AG04450 (cell line): ENCODE measurements at places on chromosomes 16 and 17.
A peak's percentile ranks its signal among the peaks of the same experiment; 100 is the strongest.

- peak; percentile 72 for DNase-seq
Measured at GRCh38 chr17:72119873-72120641, 763 bp upstream of the SOX9 start.

GRCh38 chr16:87380881-87381280 is 2.7 kb downstream of the FBXO31 start:
- DNase-seq: no peak

DNA sequence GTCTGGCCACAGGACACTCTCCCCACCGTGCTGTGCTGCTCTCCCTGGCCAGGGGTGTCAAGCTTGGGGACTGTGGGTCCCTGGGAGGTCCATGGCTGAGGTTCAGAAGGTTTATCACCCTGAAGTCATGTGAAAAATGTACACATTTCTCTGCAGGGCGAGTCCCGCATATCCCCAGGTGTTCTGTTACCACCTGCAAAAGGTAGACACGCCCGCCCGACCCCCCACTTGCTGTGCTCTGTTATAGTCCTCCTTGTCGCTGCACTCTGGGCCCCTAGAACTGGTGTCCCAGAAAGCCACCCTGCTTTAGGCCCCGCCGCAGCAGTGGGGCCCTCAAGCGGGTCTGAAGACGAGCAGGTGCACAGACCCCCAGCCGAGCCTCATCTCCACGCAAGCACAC is 11.8 kb downstream of the JPT2 start:
- DNase-seq: no peak

DNA sequence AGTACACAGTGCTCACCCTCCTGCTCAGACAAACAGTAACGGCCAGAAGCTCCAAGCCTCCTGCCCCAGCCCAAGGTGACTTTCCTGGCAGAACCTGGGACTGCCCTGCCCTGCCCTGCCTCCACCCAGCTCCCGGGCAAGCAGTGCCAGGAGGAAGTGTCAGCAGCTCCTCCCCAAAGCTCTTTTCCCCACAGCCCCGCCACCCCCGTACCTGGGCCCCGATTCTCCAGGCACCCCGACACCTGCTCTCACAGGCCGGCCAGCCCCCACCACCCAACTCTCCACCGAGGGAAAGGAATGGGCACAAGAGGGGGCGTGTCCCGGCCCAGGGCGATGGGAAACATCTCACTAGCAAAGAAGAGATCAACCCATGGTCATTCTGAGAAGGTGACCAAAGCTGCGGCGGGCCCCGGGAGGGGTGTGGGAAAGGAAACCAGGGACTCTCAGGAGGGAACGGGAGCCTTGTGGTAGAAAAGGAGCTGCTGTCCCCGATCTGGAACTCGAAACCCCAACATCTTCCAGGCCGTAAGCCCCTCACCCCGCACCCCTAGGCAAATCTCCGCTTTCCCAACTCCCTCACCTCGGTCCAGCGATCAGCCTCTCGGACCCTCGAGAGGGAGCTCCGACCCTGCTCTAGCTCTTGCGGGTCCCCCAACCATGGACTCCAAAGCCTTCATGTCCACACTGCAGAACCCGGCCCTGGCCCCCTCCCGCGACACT is 1.2 kb downstream of the BCAR1 start:
- DNase-seq: no peak

- no peak for DNase-seq
Measured at GRCh38 chr17:1732833-1733321, 8.4 kb downstream of the WDR81 start.

- no peak for DNase-seq
Measured at GRCh38 chr16:6252541-6252940, 1080.1 kb upstream of the RBFOX1 start.

DNA sequence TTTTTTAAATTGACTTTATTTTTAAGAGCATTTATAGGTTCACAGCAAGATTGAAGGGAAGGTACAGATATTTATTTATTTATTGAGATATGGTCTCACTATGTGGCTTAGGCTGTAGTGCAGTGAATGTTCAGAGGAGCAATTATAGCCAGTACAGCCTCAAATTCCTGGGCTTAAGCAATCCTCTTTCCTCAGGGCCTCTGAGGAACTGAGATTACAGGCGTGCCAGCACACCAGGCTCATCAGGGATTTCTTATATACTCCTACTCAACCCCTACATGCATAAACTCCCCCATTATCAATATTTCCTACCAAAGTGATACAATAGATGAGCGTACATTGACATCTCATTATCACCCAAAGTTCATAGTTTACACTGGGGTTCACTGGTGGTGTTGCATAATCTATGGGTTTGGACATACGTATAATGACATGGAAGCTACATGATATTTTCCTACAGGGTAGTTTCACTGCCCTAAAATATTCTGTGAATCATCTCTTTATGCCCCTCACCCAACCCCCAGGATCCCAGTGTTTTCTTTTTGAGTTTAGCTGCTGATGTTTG is 33.5 kb downstream of the HS3ST3B1 start:
- no peak for DNase-seq

DNA sequence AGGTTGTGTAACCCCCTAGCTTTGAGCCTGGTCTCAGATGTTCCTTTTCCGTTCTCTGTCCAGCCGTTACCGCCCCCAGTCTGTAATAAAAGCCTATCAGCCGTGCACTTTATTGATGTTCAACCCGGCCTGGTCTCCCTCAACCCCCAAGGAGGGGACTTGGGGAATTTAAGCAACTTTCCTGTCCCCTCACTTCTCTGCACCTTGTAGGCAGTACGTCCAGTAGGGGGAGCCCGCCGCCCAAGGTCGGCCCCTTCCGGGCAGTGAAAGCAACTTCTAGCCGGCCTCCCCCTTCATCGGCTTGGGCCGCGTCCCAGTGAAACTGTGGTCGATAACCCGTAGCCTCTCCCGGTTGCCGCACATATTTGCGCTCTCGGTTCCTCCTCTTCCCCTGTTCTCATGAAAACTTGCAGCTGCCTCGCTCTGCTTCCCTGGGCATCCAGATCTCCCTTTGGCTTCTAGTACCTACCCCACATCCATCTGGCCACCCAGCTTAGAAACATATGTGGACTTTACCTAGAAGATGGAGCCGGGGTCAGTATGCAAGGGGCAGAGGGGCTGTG is 7.9 kb downstream of the PNPO start:
- DNase-seq: peak; percentile 63

DNA sequence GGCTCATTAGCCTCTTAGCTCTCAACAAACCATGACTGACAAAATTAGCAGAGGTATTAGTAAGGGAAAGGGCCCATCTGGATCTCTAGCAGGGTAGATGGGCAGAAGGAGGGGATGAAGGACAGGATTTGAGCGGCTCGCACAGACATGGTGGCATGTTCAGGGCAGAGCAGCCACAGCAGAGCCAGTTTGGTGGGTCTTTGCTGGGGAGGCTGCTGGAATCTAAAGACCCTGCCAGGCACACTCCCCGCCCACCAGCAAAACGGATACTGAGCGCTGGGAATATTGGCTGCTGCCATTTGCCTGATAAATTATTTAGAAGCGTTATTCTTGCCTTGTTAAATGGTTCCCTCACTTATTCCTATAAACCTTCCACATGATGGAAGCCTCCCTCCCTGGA is 20.7 kb upstream of the NAT9 start:
- DNase-seq: no peak

DNA sequence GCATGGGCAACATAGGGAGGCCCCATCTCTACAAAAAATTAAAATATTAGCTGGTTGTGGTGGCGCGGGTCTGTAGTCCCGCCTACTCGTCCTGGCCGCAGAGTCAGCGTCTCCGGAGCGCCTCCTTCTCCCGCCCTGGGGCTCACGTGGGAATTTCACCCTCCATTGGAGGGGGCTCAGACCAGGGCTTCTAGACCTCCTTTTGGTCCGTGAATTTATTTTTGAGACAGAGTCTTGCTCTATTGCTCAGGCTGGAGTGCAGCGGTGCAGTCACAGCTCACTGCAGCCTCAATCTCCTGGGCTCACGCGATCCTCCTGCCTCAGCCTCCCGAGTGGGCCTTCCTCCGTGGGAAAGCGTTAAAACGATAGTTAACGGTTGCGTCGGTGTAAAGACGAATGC is 394 bp upstream of the NME4 start:
- no peak for DNase-seq

GRCh38 chr16:81637336-81638235 is 141.5 kb upstream of the PLCG2 start:
- DNase-seq: no peak

GRCh38 chr17:81115749-81116464 is 49.4 kb upstream of the PVALEF start:
- no peak for DNase-seq

DNA sequence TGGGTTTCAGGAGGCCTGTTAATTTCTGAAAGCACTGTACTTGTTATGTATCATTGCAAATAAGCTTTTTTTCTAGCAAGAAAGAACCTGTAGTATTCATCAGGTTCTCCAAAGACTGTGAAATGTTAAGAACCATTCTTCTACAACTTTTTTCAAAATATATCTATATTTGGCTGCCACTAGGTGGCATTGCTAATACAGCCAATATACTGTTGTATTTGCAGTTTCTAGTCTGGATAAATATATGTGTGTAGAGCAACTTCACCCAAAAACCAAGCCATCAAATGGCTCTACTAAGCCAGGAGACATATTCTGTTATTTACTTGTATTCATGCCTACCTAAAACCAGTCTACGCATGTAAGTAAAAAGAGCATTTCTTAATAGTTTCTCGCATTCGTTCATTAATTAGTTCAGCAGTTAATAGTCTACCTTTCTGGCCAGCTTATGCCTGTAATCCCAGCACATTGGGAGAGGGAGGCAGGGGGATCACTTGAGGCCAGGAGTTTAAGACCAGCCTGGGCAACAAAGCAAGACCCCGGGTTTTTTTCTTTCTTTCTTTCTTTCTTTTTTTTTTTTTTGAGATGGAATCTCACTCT is 39.5 kb downstream of the VMP1 start:
- no peak for DNase-seq

DNA sequence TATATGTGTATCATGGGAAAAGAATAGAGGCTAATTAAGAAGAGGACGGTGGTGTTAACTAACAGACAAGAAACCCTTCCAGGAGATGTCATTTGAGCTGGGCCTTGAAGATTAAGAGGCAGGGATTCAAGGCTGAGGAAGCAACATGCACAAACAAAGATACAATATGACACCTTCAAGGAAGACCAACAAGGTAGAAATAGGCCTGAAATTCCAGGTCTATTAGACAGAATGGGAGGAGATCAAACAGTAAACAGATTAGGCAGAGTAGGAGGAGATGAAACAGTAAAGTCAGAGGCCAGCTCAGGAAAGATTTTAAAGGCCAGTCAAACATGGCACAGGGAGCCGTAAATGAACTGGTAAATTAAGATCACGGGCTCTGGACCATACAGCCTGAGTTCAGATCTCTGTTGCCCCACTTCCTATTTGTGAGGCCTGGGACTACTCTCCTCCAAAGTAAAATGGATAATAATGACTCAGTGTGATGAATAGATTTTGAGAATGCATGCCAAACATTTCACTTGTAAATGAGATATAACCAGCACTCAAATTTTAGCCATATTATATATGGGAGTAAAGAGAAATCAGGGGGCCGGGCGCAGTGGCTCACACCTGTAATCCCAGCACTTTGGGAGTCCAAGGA is 38.9 kb downstream of the USP31 start:
- no peak for DNase-seq

- DNase-seq: no peak
Measured at GRCh38 chr17:13981881-13982280, 87.4 kb upstream of the COX10 start.

DNA sequence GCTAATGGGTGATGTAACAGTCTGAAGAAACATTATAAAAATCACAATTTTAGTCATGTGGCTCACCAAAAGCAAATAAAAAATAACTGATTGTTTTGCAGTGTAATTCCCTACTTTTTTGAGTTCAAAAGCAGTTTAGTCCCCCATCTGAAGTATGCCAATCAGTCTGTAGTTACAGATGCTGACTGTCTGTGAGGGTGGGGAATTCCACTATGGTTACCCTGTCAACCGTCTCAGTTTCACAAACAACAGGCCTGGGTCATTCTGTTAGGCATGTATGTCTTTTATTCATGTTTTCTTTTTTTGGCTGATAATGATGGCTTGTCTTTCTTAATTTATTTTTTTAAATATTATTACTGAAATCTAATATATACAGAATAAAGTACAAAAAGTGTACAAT is 69.3 kb downstream of the STXBP4 start:
- DNase-seq: no peak

GRCh38 chr17:50177983-50178834 is 12.4 kb downstream of the SGCA start:
- DNase-seq: peak; percentile 92

GRCh38 chr17:74839990-74840852 is 19.5 kb downstream of the GRIN2C start:
- no peak for DNase-seq

DNA sequence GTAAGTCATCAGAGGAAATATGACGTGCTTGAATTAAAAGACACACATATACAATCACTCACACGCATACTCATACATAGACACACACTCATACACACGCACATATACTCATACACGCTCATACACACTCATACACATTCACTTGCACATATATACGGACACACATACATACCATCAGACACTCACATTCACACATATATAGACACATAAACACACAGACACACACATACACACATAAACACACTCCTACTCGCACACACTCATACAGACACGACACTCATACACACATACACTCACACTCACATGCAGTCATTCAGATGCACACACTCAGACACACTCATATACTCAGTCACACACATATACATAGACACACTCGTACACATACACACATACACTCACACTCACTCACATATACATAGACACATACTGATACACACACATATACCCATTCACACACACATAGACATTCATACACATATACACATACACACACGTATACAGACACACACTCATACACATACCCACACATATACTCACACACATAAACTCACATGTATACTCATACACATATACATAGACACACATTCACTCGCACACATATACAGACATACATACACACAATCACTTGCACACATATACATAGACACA is 24.9 kb upstream of the NUDT16L1 start:
- DNase-seq: no peak

- DNase-seq: no peak
Measured at GRCh38 chr16:49526860-49527365, 153.3 kb downstream of the C16orf78 start.

DNA sequence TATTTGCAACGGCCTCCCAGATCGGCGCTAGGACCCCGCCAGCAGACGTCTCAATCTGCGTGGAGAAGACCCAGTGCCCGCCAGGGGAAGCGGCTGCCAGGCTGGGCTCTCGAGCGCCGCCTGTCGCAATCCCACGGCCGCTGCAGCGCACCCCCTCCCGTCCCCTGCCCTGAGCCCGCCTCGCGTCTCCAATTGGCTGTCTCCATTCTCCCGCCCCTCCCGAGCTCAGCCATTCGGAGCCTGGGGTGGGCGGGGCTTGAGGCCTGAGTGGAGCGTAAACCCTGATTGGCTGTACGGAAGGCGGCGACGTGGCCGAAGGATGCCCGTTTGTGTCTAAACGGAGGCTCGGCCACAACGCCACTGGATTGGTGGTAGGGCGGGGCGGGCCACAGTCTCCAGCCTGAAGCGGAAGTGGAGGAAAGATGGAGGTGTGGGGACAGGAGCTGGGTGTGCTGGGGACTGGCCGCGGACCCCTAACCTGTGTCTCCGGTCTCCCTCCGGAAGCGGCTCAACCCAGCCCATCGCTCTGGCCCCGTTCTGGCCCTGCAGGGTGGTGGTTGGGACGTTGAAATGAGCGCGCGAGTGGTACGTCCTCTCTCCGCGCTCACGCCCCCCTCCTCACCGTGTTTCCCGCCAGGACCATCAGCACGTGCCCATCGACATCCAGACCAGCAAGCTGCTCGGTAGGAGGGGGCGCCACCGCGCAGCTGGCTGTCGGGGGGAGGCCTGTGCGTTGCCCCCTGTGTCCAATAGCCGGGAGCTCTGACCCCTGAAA is at the start of gene CDK5RAP3:
CDK5RAP3 (plus strand) TSS at position 389 of the 775 bp plus-strand sequence; CDS start at position 423, 34 bp downstream.
- DNase-seq: peak; percentile 97
